NAMALWA (cell line): ENCODE measurements at places on chromosomes 7 and 10.

GRCh38 chr10:29689001-29689400, 54.2 kb upstream of the SVIL start:
- no peak for DNase-seq

DNA sequence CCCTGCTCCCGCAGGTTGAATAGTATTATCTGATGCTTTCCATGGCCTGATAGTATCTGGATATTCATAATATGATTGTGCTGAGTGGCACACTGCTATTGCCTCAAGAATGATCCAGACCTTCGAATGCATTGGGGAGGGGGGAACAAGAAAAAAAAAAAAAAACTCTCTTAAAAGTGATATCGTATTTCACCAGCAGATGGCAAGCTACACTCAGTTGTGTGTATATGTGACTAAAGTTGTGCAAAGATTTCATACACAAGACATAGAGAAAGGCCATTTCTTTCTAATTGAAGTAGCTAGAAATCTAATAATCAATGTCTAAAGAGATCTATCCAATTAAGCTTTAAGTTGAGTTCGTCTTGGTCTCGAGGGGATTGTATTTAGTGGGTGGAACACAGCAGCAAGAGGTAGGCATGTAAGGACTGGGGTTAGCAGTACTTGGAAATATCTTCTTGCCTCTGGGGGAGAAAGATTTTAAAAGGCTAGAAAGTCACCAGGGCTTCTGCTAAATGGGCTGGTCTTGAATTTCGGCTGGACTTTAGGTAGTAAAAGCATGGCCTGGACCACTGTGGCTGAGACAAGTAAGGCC, 15.3 kb downstream of the SFRP4 start:
- DNase-seq: peak; percentile 67

GRCh38 chr7:129307592-129307991, 82.8 kb downstream of the AHCYL2 start:
- DNase-seq: no peak

DNA sequence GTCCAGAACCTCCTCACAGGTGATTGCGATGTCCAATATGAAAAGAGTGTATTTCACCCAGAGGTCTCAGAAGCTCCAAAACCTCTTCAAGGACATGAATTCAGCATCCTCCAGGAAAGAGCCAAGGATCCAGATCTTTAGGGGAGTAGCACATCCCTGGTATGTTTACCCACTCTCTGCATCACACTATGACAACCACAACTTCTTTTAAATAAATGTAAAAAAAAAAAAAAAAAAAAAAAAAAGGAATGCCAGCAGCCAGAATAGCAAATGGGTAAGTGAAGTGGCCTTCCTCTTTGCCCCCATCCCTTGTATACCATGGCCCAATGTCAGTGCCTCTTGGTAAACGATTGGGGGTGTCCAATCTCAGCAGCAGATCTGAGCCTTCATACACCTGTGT, 67.3 kb downstream of the SORBS1 start:
- DNase-seq: no peak

GRCh38 chr10:99612167-99612831, 7.9 kb downstream of the SLC25A28 start:
- peak; percentile 79 for DNase-seq

- DNase-seq: no peak
Measured at GRCh38 chr10:86344714-86345161, 21.9 kb downstream of the GRID1 start.

DNA sequence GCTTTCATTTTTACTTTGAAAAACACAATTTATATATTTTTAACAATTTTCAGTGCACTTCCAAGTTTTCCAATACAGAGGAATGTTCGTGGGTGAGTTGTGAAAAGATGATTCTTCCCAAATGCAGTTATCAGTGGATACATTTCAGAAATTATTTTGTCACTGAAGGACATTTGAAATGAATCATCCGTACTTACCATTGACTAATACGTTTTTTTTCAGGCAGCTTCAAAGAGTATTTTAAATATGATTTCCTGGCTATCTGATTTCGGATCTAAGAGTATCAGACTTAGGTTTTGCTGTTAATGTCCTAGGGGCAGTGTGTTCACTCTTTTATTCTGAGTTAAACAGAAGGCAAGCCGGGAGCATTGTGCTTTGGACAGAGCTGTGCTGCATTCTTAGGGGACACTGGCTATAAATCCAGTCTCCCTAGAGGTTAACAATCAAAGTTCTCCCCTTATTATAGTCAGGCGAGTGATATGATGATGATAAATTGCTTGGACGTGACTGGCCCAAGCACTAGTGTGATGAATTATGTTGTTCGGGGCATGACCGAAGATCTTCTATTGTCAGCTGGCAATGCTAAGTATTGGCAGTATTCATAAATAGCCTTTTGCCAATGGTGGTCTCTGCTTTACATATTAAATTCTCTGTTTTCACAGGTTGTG, 4.5 kb downstream of the PTER start:
- no peak for DNase-seq

GRCh38 chr7:96910486-96910885, 94.9 kb upstream of the DLX6 start:
- no peak for DNase-seq

DNA sequence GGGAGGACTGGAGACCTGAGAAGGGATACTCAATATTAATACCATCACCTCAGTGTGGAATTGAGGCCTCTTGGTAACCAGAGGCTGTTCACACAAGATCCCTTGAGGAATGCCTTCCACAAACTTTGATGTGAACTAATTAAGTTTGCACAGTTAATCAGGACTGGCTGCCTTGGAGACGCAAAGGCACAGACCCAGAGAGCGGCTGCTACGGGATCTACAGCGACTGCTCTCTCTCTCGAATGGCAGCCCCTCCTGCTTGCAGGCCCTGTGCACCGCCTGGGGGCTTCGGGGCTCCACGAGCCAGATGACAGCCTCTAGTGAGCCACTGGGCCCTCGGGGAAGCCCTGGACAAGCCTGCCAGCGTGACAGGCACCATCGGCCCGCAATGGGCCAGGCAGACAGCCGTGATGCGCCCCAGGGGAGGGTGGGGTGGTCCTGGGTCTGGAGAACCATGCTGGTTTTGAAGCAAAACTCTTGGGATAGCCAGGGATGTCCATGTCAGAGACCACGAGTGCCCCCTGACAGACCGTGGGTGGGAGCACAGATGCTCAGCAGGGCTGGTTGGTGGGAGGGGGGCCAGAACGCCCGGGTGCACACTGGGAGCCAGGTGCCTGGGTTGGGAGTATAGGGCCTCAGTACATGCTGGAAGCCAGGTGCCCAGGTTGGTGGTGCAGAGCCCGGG, 195.6 kb downstream of the ELFN1 start:
- DNase-seq: no peak

GRCh38 chr10:114420811-114421485, 16.6 kb upstream of the AFAP1L2 start:
- no peak for DNase-seq

GRCh38 chr7:44194069-44194468, 4.8 kb upstream of the GCK start:
- DNase-seq: no peak

GRCh38 chr7:155591055-155591775, 44.9 kb upstream of the CNPY1 start:
- no peak for DNase-seq

- DNase-seq: no peak
Measured at GRCh38 chr10:103197174-103197573, 4.1 kb upstream of the NT5C2 start.

DNA sequence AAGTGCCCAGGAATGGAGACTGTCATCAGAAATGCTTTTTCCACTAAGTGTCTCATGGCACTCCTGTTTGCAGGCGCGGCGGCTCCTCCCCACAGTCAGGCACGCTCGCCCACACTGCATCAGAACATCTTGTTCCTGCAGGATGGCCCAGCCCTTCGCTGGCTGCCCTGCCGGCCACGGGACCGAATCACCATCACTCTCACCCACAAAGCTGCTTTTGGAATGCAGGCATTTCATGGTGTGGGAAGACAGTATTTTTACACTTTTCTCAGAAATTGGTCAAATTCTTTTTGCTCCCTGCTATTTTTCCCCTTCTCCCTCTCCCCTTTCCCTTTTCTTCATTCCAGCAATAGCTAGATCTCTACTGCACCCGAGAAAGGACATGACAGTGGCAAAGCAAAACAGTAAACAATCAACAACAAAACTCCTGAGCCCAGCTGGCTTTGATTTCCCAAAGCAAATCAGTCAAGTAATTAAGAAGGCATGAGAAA, 176.1 kb upstream of the TNS3 start:
- DNase-seq: no peak

GRCh38 chr7:28904578-28905048, 53.5 kb downstream of the TRIL start:
- no peak for DNase-seq

- peak; percentile 85 for DNase-seq
Measured at GRCh38 chr7:23696916-23697441, 13.0 kb upstream of the STK31 start.

- DNase-seq: no peak
Measured at GRCh38 chr7:4159761-4160554, 522.1 kb upstream of the FOXK1 start.

GRCh38 chr10:105921348-105921747, 1243.2 kb downstream of the SORCS1 start:
- no peak for DNase-seq

- no peak for DNase-seq
Measured at GRCh38 chr10:78279756-78280155, 246.1 kb downstream of the RPS24 start.

- no peak for DNase-seq
Measured at GRCh38 chr10:54259104-54259503, 541.9 kb downstream of the PCDH15 start.

DNA sequence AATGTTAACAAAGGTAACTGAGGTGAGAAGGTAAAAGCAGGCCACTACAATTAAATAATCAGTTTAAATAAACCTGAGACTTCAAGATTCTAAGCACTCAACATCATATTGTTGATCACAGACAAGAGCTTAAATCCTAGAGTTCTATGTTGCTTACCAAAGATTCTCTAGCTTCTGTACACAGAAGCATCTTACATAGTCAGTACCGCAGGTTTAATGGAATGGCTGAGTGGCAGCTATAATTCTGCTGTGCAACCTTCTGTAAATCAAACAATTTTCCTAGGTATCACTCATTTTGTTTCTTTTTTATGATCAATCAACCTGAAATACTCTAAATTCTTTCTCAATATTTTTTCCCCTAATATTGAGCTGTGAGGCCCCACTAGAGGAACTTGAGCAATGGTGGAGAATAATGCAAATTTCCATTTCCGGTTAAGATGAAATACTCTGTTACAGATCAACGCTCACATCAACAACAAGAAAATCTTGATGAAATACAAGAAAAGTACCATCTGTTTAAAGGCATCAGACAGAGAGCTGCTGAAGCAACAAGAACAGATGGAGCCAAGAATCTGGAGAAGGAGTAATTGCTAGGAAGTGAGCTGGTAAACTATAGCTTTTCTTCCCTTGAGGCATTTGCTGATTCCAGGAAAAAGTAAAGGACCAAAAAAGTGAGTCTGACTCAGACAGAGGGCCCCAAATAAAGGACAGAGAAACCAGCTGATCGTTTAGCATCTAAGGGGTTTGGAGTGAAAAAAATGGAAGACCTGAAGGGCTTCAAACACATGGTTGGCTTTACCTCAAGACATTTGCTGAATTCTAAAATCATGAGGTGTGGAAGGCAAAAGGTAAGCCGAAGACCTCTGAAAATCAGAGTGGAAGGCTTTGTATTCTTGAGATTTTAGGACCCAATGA, 22.6 kb downstream of the PNPLA8 start:
- DNase-seq: peak; percentile 96

DNA sequence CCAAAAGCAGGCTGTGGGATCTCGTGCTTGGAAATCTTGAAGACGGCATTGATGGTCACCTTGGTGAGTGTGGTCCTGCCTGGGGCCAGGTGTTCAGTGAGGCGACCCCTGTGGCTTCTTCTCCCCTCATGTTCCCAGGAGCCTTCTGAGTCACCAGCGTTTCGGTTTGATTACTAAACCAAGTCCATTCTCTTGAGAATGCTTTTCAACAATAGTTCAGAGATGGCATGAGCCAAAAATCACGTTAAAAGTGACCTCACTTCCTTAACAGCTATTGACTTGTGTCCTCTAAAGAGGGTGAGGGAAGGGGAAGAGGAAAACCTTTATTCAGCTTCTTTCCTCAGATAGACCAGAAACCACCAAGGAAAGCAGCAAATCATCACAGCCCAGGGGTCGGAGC, 315.2 kb downstream of the GATA3 start:
- DNase-seq: no peak

DNA sequence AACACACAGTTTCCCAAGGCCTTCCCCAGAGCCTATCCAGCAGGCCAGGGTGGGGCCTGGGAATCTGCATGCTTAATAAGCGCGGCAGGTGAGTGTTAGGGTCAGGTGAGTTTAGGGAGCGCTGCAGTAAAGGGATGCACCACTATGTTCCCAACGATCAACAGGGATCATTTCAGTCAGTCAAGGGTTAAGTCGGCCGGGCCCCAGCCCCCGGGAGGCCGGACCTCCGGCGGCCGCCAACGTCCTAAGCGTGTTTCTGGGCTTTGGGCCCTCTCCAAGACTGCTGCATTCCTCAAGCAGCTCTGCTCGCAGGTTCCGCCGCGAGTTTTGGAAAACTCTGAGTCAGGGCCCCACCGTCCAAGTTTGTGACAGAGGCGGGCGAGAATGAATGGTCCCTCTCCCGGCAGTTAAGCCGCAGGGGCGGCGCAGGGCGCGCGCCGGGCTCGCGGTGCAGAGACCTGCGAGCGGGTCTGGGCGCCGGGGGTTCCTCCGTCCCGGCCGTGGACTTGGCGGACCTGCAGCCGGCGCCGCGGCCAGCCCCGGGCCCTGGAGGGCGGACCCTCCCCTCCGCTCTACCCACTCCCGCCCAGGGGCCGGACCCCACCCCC, 81.6 kb downstream of the ARHGAP22 start:
- no peak for DNase-seq

- no peak for DNase-seq
Measured at GRCh38 chr7:142923391-142923790, 10.2 kb downstream of the TRPV5 start.

DNA sequence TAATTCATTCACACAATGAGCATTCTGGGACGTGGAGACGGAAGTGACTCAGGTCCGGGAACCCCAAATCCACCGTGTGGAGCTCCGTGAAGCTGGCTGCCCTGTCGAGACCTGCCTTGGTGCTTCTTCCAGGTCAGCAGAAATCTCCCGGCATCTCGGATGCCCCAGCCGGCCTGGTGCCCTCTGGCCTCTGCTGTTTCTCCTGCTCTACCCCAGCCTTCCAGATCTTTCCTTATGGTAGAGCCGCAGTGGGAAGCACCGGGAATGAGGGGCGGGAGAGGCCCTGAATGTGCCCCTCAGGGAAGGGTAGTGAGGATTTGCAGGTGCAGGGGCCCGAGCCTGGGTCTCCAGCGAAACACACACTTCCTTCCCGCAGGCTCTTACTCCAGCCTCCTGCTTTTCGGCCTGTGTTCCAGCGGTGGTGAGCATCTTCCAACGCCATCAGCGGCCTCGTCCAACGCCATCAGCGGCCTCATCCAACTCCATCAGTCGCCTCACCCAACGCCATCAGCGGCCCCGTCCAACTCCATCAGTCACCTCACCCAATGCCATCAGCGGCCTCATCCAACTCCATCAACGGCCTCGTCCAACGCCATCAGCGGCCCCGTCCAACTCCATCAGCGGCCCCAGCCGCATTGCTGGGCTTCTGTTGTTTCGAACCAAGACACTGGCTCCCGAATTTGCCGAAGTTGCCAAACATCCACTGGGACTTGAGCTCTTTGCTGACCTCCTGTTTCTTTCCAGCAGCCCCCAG, 57.1 kb upstream of the PDGFA start:
- no peak for DNase-seq

- peak; percentile 40 for DNase-seq
Measured at GRCh38 chr10:43594944-43595589, 11.2 kb upstream of the ZNF485 start.

- DNase-seq: no peak
Measured at GRCh38 chr10:91349381-91349780, 60.8 kb upstream of the HECTD2 start.
